ENCODE measurements at places on chromosomes 6 and 20.

DNA sequence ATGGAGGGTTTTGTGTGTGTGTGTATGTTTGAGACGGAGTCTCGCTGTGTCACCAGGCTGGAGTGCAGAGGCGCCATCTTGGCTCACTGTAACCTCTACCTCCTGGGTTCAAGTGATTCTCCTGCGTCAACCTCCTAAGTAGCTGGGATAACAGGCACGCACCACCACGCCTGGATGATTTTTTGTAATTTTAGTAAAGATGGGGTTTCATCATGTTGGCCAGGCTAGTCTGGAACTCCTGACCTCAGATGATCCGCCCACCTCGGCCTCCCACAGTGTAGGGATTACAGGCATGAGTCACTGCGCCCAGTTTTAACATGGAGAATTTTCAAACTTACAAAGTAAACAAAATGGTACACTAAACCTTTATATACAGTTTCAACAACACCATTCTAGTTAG is 22.8 kb downstream of the AMD1 start:
- no peak for DNase-seq

GRCh38 chr6:41427642-41428335 is 92.4 kb downstream of the NCR2 start:
- DNase-seq: peak; percentile 95

GRCh38 chr6:163284151-163284550 is 130.4 kb upstream of the QKI start:
- no peak for DNase-seq

GRCh38 chr6:12608874-12609273 is 107.7 kb upstream of the PHACTR1 start:
- no peak for DNase-seq

DNA sequence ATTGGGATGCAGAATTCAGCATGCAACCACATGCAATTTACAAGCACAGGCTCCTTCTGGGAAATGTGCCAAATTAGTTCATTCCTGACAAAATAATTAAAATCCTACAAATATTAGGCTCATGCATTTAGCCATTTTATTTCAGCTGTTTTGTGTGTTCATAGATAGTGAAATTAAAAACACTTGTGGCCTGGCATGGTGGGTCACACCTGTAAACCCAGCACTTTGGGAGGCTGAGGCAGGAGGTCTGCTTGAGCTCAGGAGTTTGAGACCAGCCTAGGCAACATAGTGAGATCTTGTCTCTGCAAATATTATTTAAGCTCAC is 92.4 kb upstream of the SHLD1 start:
- DNase-seq: no peak

DNA sequence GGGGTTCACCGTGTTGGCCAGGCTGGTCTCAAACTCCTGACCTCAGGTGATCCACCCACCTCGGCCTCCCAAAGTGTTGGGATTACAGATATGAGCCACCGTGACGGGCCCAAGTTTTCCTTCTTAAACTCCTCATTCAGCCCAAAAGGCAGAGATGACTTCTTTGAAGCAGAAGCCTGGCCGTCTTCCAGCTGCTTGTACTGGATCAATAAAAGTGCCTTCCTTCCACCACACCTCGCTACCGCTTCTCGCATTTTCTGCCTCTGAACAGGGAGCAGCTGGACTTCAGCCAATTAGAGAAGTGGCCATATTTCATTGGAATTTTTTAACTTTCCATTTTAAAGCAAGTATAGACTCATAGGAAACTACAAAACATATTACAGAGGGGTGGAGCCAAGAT is 241.1 kb downstream of the PREX1 start:
- no peak for DNase-seq

DNA sequence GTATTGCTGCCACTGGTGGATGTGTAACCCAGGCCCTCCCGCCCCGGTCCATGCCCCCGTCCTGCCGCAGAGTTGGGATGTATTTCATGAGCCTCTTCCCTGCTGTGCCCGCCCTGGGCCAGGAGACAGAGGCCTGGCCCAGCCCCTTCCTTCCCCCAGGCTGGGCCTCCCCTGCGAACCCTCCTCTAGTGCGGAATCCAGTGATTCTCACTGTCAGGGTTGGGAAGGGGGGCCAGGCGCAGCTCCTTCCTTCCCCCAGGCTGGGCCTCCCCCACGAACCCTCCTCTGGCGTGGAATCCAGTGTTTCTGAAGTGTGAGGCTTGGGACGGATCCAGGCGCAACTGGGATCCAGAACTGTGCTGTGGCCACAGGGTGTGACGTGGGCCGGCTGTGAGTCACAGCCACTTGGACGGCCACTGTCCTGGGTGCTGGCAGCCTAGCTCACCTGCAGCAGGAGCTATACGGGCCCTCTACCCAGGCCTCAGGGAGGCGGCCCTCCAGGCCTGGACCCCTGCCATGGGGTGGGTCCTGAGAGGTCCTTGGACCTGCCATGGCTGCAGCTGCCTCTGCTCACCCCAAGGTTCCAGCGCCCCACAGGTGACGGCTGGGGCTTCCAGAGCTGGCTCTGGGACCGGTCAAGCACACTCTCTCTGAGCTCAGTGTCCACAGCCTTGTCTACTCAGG is 28.3 kb downstream of the COL20A1 start:
- no peak for DNase-seq

DNA sequence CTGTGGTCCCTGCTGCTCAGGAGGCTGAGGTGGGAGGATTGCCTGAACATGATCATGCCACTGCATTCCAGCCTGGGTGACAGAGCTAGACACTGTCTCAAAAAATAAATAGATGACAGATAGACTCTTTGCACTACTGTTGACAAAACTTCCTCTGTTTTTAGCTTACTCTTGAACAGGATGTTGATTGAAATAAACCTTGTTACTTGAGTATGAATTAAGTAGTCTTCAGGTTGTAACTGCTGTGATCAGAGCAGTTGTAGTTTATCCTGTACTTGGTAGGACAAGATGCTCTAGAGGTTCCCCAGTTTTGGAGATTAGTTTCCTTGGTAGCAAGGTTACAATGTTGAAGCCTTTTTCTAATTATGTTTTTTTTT is 1.5 kb downstream of the GTF3C6 start:
- no peak for DNase-seq

DNA sequence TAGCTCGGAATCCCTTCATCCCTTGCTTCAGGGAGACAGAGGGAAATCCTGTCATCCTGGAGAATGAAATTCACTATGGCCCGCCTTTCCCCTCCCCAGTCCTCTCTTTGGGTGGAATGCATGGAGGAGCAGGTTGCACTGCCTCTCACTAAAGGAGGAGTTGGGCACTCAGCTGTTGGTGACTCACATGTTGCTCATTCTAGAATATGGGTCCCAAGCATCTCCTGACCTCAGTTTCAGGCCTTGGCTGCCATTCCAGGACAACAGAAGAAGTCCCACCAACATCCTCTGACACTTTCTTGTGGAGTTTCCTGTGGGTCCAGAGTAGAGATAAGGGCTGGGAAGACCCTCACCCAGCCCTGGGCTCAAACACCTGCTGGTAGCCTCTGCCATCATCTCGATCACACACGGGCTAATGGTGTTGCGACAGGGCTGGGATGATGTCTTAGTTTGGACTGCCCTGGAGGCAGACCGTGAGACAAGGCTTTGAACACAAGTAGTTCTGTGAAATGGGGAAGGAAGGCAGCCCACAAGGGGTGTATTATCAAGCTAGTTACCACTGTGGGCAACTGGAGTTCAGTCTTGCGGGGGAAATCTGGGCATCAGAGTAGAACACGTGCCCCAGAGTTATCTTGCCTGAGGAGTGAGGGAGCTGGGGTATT is 52.4 kb upstream of the RNF24 start:
- no peak for DNase-seq

GRCh38 chr6:50842861-50843384 is 24.3 kb downstream of the TFAP2B start:
- no peak for DNase-seq

GRCh38 chr20:1360094-1360846 is 31.3 kb upstream of the SDCBP2 start:
- no peak for DNase-seq

DNA sequence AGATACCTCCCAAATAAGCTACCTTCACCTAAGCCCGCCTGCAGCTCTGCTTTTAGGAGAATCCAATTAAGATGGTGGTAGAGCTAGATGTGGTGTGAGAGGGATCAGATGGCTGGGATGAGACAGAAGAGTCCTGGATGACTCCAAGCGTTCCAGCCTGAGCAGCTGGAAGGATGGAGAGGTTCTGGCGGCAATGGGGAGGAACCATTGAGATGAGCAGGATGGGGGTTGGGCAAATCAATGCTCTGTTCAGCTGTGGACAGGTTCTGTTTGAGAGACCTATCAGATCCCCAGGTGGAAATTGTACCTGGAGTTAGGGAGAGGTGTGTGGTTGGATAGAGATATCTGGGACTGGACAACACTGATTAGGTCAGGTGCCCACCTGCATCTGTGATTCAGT is 23.0 kb downstream of the PHACTR3 start:
- DNase-seq: no peak

DNA sequence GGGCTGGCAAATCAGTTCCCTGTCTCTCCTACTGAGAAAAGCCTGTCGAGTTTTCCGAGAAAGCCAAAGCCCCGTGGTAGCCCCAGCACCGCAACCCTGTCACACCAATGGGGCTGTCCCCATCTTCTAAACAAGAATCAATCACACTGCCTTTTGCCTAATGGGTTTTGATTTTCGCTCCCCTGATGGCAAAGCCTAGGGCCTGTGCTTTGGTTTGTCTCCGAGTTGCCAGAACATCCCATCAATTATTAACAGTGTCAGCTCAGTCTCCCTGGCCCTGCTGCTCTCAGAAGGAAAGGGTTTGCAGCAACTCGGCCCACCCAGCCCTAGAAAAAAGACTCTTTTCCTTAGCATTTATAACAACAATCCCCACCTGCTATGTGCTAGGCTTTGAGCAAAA is 4.2 kb downstream of the KCNB1 start:
- DNase-seq: no peak

- DNase-seq: no peak
These were observed 52.1 kb downstream of the TMEM200A start for GRCh38 chr6:130417951-130418350.

DNA sequence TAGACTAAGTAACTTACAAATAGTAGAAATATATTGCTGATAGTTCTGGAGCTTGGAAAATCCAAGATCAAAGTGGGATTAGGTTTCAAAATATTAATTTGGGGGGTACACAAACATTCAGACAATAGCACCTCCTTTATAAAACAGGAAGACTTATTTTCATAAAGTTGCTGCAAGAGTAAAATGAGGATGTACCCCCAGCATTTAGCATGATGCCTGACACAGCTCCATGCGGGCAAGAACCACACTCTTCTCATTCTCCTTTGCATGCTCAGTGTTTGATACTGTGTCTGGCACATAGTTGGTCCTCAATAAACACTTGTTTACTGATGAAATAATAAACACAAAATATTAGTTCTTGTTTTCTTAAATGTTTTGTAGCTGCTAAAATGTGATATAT is 332.9 kb downstream of the TFAP2A start:
- DNase-seq: no peak

- DNase-seq: no peak
These were observed 62.4 kb downstream of the AKAP7 start for GRCh38 chr6:131197716-131198115.

Data from NCI-H526 (cell line).